ENCODE measurements at places on chromosomes 3 and 15.
A peak's percentile ranks its signal among the peaks of the same experiment; 100 is the strongest.

- DNase-seq = no peak
These were observed 60.2 kb upstream of the TSEN2 start for GRCh38 chr3:12423918-12424630.

DNA sequence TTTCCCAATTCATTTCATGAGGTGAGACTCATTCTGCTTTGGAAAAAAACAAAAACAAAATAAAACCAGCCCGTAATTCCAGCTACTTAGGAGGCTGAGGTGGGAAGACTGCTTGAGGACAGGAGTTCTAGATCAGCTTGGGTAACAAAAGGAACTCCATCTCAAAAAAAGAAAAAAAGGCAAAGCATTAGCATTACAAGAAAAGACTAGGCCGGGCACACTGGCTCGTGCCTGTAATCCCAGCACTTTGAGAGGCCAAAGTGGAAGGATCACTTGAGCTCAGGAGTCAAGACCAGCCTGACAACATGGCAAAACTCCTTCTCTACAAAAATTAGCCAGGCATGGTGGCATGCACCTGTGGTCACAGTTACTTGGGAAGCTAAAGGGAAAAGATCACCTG, 33.9 kb downstream of the TRPM7 start:
- no peak for DNase-seq

DNA sequence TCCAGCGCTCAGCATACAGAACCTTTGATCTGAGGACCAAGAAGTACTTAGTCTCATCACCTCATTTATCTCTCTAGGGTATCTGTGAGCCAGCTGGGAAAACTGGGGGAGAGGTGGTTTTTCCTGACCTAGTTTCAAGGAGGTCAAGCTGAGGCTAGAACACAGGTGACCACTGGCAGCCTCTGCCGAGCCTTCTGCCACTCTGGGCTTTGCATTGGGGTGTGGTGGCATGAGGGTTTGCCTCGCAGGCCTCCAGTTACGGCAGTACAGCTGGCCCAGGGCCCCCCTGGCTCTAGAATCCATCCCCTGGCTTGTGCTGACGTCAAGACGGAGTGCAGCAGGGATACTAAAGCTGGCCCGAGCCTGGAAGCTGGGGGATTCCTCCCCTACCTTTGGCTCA, 34.7 kb upstream of the CDCP1 start:
- DNase-seq = no peak

- no peak for DNase-seq
These were observed at the start of gene LCTL for GRCh38 chr15:66565741-66566144. Gene LCTL, minus strand, starts transcription at chr15:66565998. Its CDS starts 633 bp downstream, at chr15:66565365.

- no peak for DNase-seq
These were observed 39.1 kb downstream of the SEMA5B start for GRCh38 chr3:122988508-122988907.

DNA sequence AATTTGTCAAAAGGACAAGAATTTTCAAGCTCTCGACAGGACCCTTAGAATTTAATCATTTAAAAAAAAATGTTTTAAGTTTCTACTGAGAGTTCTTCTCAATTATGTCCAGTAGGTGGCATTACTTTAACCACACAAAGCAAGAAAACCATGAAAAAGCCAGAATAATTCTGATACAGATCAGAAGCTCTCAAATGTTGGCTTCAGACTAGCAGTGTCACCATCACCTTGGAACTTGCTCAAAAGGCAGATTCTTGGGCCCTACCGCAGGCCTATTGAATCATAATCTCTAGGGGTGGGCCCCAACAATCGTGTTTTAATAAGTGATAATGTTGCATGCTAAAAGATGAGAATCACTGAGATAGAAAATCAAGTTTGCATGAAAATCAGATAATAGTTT, 99.5 kb upstream of the KCNMB2 start:
- peak; percentile 7 for DNase-seq

DNA sequence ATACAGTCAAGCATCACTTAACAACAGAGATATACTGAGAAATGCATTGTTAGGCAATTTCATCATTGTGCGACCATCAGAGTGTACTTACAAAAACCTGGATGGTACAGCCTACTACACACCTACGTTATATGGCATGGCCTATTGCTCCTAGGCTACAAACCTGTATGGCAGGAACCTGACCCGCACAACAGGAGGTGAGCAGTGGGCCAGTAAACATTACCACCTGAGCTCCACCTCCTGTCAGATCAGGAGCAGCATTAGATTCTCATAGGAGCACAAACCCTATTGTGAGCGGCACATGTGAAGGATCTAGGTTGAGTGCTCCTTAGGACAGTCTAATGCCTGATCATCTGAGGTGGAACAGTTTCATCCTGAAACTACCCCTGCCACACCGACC, 89.7 kb downstream of the SCAPER start:
- DNase-seq = no peak

DNA sequence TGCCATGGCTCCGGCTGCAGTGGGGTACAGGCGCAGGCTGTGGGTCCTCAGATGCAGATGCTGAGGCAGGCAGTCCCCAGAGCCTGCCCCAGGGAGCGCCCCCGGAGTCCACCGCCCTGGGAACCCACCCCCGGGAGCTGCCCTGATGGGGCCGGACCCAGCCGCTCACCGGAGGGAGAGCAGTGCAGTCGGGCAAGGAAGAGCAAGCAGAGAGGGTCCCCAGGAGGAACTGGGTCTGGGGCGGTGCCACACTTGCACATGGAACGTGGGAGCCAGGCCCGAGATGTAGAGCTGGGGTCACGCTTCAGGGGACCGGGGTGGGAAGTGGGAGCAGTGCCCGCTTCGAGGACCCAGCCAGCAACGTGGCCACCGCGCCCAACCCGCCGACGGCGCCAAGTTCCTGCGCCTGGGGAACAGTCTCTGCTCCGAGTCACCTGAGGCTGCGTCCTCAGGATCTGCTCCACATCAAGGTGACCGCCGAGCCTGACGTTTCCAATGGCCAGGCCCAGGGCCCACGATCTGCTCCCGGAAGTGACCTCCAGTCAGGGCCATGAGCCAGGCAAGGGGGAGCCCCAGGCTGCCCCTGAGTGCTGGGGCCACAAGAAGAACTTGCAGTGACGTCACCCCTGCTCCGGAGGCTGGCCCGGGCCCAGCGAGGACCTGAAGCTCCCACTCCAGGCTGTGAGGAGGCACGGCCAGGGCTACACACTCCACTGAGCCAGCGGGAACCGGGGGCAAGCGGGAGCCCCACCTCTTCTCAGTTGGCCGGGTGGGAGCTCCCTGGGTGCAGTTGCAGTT, 27.0 kb upstream of the TFG start:
- DNase-seq = no peak

GRCh38 chr3:123568034-123568433, 16.8 kb downstream of the HACD2 start:
- DNase-seq = no peak

- no peak for DNase-seq
These were observed 23.6 kb downstream of the PLEKHO2 start for GRCh38 chr15:64865126-64865997.

GRCh38 chr15:62506217-62506805, 341.2 kb upstream of the C2CD4B start:
- no peak for DNase-seq

- DNase-seq = no peak
These were observed 6.8 kb downstream of the CDAN1 start for GRCh38 chr15:42730135-42730534.

- DNase-seq = no peak
These were observed 218.4 kb upstream of the TLE3 start for GRCh38 chr15:70316059-70316600.

DNA sequence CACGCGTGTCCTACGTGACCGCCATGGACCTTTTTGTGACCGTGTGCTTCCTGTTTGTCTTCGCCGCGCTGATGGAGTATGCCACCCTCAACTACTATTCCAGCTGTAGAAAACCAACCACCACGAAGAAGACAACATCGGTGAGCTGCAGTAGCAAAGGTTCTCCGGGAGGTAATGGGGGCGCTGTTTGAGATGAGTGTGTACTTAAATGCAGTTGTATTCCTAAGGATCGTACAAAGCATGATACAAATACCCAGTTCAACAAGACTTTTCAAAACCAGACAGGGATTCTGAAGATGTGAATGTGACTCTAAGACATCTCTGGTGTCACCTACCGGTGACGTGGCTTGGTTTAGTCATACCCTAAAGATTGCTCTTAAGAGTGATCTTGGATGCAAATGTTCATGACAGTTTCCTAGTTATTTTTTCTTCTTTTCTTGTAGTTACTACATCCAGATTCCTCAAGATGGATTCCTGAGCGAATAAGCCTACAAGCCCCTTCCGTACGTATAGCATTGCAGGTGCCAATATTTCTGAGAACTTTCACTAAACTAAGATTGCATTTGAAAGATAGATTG, 556.6 kb downstream of the GABRG3 start:
- DNase-seq = no peak

- DNase-seq = no peak
These were observed 106.5 kb downstream of the WNT5A start for GRCh38 chr3:55380561-55380960.

- no peak for DNase-seq
These were observed 202.3 kb upstream of the SUCLG2 start for GRCh38 chr3:67856718-67857117.

DNA sequence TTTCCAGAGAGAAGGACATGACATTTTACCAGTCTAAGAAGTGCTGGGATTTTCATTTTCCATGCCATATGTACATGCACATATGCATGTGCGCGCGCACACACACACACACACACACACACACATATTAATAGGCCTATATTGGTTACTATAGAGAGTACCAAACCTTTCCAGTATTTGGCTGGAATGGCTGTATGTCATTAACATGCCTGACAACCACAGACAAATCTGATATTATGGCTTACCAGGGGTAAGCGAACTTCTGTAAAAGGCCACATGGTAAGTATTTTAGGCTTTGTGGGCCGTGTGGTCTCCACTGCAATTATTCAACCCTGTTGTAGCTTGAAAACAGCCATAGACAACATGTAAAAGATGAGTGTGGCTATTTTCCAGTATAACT, 97.2 kb upstream of the TSPAN3 start:
- no peak for DNase-seq

- no peak for DNase-seq
These were observed 188.3 kb downstream of the CFAP20DC start for GRCh38 chr3:58861551-58861950.

DNA sequence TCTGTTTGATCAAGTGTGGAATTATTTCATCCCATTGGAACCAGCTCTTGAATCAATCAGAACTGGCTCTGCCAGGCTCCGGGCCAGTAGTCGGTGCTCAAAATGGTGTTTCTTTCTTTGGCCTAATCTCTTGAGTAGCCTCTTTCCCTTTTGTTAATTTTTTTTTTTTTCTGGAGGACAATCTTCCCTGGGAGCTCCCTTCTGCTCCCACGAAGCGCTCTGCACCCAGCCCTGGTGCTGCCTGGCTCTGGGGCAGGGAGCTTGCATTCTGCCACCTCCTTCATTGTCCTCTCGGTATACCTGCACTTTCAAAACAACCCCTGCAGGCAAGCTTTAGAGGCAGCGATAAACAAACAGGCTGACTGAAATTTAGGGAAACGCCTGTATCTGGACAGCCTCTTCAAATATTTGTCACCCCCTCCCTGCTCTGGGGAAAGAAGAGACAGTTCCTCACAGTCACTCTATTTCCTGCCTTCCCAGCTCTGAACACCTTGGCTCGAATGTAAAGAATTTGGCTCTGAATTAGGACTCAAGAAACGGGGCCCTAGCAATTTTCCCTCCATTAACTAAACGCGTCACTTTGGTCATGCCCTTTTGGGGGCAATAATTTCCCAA, 1.1 kb upstream of the THSD4 start:
- no peak for DNase-seq

All from GM18507 (cell line).